ENCODE measurements at places on chromosomes 1 and 21.

DNA sequence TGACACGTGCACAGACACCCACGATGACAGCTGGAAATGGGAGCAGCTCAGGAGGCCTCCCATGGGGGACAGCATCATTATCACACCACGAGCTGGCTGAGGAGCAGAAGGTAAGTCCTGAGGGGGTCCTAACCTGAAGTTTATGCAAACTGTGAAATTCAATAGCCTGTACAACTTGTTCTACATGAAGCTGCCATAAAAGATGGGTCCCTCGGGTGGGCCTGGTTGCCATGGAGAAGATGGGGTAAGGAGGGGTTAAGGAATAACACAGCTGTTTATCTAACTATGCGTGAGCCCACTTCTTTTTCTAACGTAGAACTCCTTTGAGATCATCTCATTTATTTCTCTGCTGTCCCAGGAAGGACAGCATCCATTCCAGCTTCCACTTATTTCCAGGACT lies 163.4 kb upstream of the CD34 start:
- no peak for DNase-seq

GRCh38 chr1:154221278-154222001 lies 685 bp downstream of the UBAP2L start:
- DNase-seq: peak; percentile 79

- DNase-seq: no peak
Observed at GRCh38 chr1:162136760-162137159, 67.3 kb downstream of the NOS1AP start.

DNA sequence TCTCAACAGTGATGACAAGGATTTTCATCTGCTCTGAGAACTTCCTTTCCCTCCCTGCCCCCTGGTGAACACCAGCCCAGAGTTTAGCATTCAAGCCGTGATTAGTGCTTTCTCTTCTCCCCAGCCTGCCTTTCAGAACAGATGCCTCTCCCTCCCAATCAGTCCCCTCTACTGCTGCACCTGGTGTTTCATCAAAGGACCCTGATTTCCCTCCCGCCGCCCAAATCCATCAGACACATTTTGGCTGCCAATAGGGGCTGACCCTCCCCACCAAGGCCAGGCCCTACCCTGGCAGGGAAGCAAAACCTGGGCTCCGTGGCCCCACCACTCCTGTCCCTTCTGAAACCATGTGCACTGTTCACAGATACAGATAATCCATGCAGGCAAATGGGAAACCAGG lies 34.0 kb upstream of the KLHDC7A start:
- DNase-seq: no peak

DNA sequence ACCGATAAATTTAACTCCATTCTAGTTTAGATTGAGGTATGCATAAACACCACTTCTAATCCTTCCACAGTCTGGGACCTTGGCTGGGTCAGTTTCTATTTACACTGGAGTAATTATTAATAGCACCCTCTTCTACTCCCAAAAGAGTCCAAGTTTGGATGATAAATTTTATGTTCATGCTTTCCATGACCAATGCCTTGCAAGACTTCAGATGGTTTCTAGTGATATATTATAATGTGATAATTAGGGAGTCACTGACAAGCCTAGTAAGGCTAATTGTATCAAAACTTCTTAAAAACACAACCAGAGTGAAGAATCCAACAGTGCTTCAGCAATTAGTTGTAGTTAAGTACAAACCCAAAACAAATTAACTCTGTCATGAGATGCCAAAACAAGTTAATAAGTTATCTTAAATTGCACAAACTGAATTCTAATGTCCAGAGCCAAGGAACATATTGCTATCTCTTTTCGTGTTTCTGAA lies 489.6 kb downstream of the TTLL7 start:
- no peak for DNase-seq

DNA sequence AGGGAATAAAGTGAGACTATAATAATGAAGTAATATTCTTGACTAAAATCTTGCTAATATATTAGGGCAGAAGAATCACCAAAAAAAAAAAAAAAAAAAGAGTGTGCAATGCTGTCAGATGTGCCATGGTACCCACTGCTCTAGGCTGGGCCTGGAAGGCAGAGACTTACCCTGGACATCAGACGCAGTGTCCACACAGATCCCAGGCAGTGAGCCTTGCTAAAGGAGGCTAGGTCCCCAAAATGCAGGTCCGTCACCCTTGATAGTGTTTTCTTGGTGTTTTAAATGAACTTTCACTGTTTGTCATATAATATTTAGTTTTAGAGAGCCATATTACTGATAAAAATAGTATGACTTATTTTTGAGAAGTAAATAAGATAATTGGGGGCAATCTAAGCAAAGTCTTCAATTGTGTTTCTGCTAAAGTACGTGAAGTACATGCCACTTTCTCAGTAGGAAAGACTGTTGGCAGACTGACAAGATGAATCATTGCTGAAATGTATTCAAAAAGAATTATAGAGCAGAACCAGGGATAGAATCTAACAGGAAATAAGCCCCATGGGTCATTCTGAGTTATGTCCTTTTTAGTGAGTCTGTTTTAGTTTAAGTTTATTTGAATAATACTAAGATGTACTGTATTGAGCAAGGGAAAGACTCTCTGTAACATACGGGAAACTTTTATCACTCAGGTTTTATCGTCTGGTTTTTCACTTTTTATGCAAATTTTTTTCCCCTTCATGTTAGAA lies 74.6 kb upstream of the PDC start:
- no peak for DNase-seq

GRCh38 chr1:193705554-193705981 lies 519.2 kb upstream of the B3GALT2 start:
- no peak for DNase-seq

DNA sequence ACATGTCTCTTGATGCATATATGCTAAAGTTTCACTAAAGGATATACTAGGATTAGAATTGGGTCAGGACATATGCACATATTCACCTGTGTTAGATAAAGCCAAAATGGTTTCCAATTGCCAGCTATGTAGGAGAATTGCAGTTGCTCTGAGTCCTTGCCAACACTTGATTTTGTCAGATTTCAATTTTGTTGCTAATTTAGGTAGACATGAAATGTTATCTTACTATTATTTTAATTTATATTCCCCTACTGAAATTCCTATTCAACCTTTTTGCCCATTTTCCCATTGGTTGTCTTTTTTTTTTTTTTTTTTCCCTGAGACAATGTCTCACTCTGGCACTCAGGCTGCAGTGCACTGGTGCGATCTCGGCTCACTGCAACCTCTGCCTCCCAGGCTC lies 13.4 kb downstream of the HDAC1 start:
- DNase-seq: no peak

GRCh38 chr1:21251773-21252471 lies 38.3 kb downstream of the ECE1 start:
- no peak for DNase-seq

- DNase-seq: no peak
Observed at GRCh38 chr1:218031901-218032300, 253.2 kb upstream of the RRP15 start.

GRCh38 chr1:25926731-25927496 lies 20.7 kb upstream of the STMN1 start:
- DNase-seq: no peak

GRCh38 chr1:174764191-174764590 lies 235.6 kb upstream of the CACYBP start:
- DNase-seq: no peak

DNA sequence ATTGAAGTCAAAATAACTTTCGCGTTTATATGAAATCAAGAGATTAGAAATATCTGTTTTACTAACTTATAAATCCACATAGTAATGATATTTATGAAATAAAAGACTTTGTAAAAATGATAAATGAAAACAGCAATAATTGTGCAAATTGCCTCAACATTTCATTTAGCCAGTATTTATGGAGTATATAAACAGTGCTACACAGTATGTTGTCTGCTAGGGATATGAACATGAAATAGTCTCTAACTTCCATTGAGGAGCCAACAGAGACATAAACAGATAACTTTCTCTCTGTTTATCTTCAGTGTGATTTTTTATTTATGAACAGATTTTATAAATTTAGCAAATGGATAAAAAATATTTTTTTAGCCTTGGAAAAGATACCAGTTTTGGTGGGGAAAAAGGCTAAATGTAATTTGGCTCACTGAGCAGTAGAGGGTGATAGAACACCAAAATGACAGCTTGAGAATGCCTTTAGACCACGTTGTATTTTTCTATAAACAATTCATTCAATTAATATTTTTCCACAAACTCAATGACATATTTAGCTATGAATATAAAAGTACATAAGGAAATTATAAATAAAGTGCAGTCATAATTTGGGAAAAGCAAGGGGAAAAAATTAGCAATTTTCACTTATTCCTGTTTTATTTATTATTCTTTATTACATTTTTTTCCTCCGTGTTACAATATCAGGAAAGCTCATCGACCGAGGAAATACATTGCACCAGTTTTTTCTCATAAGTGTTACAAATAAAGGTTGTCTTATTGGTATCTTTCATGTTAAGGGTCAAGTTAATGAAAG lies 47.5 kb upstream of the EEIG2 start:
- no peak for DNase-seq

DNA sequence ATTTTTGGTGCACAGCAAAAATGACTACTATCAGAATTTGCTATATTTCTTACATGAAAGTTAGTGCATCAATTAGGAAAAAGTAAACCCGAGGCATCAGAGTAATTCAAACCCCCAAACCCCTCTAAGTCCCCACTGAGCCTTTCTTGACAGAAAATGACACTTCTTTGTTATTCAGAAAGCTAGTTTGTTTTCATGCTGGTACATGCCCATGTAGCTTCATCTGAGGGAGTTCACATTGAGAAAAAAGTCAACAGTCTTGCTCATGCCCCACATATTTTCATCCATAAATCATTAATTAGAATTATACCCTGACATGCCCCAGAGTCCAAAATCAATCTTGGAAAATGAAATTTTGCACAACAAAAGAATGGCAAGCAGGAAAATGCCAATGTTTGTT lies 39.9 kb upstream of the PDC start:
- DNase-seq: no peak

GRCh38 chr1:201140235-201140940 lies 13.4 kb upstream of the ASCL5 start:
- DNase-seq: no peak

DNA sequence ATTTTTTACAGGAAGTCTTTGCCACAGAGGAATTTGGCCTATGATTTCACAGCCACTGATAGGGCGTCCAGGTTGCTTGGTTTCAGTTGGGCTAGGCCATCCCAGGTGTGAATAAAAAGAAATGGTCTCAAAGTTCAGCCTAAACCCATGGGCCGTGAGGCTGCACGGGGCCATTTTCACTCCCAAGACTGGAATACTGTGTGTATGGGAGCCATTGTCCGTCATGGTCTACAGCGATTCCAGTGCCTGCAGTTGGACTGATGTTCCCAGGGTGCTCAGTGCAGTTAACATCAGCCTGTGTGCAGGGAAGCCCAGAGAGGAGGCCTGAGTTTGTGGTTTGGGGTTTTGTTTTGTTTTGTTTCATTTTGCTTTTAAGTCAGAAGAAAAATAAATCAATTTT lies 133.2 kb downstream of the ADSS2 start:
- no peak for DNase-seq

DNA sequence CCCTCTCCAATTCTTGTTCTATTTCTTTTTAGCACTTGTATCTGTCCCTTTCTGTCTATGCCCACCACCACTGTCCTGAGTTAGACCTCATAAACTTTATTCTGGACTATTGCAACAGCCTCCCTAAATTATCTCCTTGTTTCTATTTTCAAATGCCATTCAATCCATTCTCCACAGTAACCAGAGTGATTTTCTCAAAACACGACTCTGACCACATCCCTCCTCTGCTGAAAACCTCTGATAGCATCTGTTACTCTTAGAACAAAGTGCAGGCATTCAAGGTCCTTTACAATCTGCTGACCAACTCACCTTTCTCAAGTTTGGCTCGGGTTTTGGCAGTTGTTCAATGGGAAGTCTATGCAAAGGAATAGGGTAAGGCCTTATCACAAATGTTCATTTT lies 22.8 kb upstream of the GPX7 start:
- no peak for DNase-seq

GRCh38 chr1:30981172-30981571 lies 72.6 kb upstream of the SDC3 start:
- DNase-seq: no peak

GRCh38 chr1:186559601-186560116 lies 98.7 kb upstream of the PDC start:
- DNase-seq: peak; percentile 26

DNA sequence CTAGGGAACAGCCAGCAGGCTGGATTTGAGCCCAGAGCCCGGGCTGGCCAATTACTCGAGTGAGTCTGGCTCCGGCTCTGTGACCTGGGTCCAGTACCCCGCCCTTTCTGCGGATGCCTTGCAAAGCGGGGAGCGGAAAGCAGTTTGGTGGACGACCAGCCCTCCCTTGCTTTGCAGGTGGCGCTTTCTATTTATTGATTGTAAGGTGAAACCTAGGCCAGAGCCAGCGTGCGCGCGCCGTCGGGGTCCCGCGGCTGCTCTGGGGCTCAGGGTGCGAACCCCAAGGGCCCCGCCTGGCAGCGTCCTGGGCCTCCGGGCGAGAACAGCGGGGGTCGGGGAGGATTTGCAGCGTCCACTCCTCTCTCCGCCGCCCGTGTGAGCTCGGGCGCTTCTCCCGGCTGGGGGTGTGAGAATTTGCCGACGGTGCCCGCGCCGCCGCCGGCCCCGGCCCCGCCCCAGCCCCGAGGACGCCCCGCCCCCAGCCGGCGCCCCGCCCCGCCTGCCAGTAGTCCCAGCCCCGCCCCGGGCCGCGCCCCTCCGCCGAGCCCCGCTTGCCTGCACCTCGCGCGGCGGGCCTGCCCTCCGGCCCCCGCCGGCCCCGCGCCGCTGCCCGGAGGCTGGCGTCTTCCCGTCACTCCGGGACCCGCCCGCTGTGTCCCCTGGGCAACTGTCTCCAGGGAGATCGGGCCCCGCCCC lies 37.6 kb downstream of the PIK3CD start:
- DNase-seq: peak; percentile 89

- DNase-seq: no peak
Observed at GRCh38 chr1:114126261-114127095, 27.2 kb downstream of the SYT6 start.

- DNase-seq: no peak
Observed at GRCh38 chr1:111720977-111721786, 18.0 kb downstream of the INKA2 start.

GRCh38 chr1:15180189-15180588 lies 26.6 kb downstream of the TMEM51 start:
- DNase-seq: no peak
